ENCODE measurements at places on chromosomes 2 and 18. TPM values are rescaled to one million over a fixed set of nuclear protein-coding genes. Genes with fewer than 3 reads are reported as not detected.

- no peak for DNase-seq
Measured at GRCh38 chr2:213020268-213020667, 131.1 kb downstream of the IKZF2 start.

DNA sequence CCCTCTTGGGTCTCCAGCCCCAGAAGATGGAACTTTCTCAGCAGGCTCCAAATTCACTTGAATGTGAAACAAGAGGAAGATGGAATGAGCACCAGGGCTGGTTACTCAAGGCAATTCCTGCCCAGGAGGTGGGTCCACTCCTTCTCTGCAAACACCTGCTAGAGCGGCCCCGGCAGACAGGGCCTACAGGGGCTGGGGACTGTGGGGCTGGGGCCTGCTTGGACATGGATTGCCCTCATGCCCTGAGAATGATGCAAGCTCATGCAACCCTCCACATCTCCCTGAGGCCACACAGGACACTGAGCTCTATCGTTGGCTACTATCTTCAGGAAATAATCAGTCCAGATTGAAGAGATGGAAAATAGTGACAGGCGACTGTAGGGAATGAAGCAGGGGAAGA is 39.1 kb downstream of the TFCP2L1 start:
- no peak for DNase-seq

DNA sequence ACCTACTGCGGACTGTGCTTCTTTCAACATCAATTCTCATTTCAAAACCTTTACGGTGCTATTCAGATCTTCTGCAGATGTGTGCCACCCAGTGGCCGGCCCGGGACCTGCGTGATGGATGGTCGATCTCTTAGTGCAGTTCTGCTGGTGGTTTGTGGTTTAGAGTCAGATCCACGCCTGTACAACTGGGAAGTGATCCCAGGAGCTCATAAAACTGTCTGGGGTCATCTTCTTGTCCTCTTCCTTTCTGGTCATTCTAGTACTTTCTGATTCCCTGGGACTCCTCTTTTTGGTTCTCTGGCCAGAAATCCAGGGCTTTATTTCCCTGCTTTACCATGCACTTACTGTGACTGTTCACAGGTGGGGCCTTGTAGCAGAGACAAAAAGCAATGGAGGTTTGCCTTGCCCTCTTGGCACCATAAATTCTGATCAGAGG is 15.8 kb upstream of the SELENOI start:
- DNase-seq: peak; percentile 79

- DNase-seq: no peak
Measured at GRCh38 chr18:55237660-55238059, 278.4 kb upstream of the CCDC68 start.

DNA sequence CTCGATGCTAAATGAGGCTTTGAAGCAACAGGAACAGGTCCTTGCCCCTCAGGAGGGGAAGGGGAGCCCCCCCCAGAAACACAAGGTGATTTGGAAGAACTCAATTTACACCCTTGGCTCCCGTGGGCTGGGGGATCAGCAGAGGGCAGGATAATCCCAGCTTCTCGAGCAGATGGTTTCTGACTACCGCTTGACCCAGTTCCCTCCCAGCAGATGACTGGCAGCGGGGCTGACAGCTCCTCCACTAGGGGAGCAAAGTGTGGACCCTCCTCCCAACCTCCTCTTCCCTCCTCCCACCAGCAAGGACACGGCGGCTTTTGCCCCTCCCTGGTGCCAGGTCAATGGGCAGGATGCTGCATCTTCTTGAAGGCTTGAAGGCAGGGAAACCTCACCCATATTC is 3.5 kb upstream of the INHBB start:
- DNase-seq: no peak

DNA sequence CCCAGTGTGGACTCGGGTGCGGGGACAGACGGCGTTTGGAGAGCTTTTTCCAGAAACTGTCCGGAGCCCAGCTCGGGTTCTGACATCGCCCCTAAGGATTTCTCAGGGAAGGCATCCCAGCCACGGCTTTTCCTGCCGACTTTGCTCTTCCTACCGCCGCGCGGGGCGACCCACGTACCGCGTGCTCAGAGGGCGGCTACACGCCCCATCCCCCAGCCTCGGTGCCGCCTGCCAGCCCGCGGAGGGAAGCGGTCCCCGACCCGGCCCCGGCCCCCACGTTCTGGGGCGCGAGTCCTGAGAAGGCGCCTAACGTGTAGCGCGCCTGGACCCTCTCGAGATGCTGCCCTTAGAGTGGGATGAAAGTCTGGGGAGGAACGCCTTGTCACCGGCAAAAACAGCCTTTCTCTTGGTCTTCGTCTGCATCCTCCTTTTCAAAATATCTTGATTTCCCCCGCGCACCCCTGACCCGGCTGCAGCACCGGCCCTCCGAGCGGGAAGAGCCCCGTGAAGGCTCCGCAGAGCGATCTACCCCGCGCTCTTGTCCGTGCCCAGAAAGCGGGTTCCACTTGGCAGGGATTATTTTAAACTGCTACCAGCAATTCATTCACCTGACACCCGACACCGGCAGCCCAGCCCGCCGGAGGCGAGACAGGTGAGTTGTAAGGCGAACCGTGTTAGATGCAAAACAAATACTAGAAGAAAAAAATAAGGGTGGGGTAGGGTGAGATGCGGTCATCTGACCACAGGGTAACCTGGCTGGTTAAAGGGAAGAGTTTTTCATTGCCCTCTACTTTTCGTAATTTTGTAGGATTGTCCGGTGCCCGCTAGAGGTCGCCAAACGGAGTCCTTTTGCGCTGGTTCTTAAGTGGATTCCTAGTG is 812 bp upstream of the KCNG3 start:
- peak; percentile 75 for DNase-seq

The UPP2 gene
- total RNA-seq: not detected

The CYRIA gene
- 1.7 TPM for total RNA-seq

DNA sequence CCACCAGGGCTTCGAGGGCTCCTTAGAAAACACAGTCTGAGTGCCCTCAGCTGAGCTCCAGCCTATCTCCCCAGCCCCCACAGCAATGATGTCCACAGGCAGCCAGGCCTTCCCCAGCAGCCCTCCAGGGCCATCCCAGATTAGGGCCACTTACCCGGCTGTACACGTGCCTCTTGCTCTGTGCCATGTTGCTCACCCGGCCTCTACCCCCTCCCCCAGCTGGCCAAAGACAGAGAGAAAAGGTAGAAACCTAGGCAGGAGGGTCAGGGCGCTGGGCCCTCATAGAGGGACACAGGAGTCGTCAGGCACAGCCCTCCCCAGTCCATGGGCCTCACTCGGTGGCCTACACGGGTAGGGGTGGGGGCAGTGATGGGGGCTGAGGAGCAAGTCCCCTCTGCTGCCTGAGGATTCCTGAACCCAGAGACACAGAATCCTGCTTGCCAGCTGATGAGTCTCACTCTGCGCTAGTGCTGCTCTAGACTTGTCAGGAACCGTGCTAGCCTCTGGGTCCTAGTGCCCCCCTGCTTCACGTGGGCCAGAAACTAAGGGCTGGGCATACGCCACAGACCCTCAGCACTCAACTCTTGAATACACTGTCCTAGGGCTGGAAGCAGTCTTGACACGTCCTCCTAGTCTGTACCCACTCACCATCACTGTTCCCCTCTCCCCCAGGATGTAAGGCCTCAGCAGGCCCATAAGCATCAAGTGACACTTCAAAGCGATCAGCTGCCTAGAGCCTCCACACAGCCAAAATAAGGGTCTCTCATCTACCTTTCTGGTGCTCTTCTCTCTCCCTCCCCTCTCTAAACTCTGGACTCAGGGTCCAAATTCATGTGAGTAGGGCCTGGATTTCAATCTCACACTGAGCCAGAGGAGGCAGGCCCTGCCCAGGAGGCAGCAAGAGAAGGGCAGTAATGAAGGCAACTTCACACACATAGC is at the start of gene DCTN1:
TSS of gene DCTN1 (minus strand) at position 461 of the 939 bp plus-strand sequence. CDS start at position 187, 274 bp downstream.
- DNase-seq: peak; percentile 80

GRCh38 chr2:49940626-49941025 is 786.3 kb upstream of the FSHR start:
- DNase-seq: no peak

The ALK gene
- total RNA-seq: not detected

The LYG2 gene
- total RNA-seq: not detected

- DNase-seq: no peak
Measured at GRCh38 chr2:224925061-224925809, 117.0 kb downstream of the DOCK10 start.

GRCh38 chr2:183229386-183229785 is 105.1 kb downstream of the NUP35 start:
- DNase-seq: peak; percentile 63

The C2orf81 gene
- under 0.01 TPM for total RNA-seq

The DSG2 gene
- total RNA-seq: 1.7 TPM

- no peak for DNase-seq
Measured at GRCh38 chr2:18753722-18754121, 164.4 kb upstream of the NT5C1B start.

DNA sequence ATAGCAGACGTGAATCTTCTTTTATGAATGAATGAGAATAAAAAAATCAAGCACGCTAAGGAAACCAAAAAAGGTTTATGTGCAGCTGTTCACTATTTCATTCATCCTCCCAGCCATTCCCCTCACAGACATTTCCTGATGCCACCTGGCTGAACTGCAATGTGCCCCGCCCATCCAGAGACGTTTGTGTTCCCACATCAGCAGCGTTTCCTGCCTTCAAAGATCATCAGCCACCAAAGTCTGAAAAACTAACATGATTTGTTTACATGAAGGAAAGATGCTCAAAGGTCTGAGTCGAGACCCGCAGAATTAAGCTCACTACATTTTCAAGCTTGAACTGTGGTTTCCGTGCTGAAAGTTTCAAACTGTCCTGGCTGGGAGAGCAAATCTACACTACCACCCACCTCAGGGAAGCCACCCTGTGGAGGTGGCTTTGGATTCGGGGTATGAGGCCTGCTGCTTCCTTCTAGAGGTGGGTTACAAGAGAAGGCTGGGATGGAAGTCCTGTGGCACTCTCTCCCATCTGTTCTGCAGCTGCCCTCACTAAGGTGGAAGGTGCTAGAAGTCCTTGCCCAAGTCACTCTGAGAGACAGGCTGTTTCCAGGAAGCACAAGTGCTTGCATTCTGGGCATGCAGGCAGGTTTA is 201.3 kb upstream of the OSR1 start:
- no peak for DNase-seq

The TCF7L1 gene
- total RNA-seq: 0.72 TPM

GRCh38 chr2:165467921-165468320 is 1.6 kb upstream of the CSRNP3 start:
- DNase-seq: no peak

- no peak for DNase-seq
Measured at GRCh38 chr18:31070206-31070605, 27.7 kb upstream of the DSC3 start.

GRCh38 chr2:226671141-226671676 is 128.4 kb downstream of the IRS1 start:
- DNase-seq: no peak

The DES gene
- total RNA-seq: 4.3 TPM

DNA sequence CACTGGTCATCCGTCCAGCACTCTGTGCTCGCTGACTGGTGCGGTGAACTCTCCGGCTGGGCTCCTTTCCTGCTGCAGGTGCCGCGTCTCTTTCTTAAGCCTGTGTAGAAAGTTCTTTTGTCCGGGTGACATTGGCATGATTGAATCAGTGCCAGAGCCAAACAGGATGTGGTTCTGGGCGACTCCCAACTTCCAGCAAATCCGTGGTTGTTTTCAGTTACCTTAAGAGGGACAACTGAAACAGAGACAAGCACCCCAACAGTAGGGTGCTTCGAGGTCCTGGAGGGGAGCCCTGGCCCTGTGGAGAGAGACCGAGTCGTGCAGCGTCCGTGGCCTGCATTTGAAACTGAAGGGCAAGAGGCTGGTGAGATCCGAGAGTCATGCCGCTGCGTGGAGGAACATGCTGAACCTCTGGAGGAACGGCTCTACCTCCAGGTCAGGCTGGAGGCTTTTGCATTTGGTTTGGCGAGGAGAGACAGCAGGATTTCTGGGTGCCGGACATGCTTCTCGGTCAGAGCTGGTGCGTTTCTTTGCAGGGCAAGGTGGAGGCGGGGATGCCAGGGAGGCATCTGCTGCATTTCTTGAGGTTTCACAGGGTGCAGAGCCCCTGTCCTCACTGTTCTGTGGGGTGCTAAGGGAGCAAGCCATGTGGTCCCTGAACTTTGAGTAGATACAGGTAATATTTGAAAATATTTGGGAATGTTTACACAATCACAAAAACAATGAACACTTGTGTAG is 26.8 kb downstream of the SH3BP4 start:
- DNase-seq: peak; percentile 61

GRCh38 chr2:191895195-191895594 is 48.3 kb upstream of the CAVIN2 start:
- no peak for DNase-seq

The LINC00305 gene
- total RNA-seq: not detected
